Retina (tissue), 1 donor: ENCODE measurements at places on chromosomes 3 and 15.

- DNase-seq, result no peak
These were observed 72.7 kb upstream of the SNRK start for GRCh38 chr3:43213631-43214030.

- no peak for DNase-seq
These were observed 16.3 kb upstream of the TSPAN3 start for GRCh38 chr15:77087213-77087612.

GRCh38 chr3:49279376-49279775 is 2.3 kb upstream of the C3orf62 start:
- no peak for DNase-seq

DNA sequence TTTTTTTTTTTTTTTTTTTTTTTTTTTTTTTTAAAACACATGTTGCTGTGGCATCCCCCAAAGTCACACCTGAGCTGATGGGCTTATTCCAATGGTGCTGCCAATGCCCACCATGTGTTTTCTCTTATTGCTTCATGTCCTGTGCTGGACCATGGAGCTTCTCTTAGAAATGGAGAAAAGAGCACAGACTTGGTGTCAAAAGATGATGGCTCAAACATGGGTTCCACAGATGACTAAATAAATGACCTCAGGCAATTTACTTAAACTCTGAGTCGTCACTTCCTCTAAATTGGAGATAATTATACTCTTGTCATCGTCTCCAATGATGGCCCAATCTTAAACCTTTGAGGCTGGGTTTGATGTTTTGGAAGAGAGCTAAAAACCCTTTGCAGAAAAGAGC is 28.1 kb downstream of the CHST2 start:
- no peak for DNase-seq

- no peak for DNase-seq
These were observed 124.1 kb downstream of the GADL1 start for GRCh38 chr3:30770387-30770786.

GRCh38 chr15:60396560-60396957 is 1.2 kb downstream of the ANXA2 start:
- DNase-seq, result no peak

DNA sequence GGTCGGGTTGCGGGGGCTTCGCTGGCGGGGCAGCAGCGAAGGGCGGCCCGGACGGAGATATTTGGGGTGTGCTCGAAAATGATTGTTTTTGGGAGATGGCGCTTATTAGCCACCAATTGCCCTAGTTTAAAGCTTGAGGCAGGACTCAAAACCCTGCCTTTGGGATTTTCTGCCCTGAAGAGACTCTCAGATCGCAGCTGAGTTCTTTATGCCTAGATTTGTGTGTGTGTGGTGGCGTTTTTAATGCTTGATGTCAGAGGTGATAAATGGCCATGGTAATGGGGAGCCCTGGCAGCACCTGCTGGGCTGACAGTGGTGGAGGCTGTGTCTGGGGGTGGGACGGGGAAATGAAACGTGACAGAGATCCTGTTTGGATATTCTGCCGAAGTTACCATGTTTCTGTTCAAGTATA is 604 bp downstream of the KCTD6 start:
- peak; percentile 56 for DNase-seq

- DNase-seq, result peak; percentile 52
These were observed 318.5 kb upstream of the ARPP21 start for GRCh38 chr3:35320646-35321407.

DNA sequence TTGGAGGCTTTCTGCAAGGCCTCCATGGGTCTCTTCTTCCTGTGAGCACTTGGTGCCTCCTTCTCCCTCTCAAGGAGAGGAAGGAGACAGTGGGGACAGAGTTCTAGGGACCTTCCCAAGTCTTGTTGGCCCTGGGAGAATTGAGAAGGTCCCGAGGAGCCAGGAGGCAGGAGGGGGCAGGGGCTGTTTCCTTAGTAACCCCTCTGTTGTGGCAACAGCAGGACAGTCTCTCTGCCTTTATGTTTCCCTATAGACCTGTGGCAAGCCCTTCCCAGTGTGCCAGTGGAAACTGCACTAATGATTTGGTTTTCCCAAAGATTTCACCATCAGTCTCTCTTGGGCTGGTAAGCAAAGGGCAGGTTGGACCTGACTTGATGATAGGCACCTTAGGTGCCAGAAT is 87.8 kb upstream of the GALNT15 start:
- no peak for DNase-seq

DNA sequence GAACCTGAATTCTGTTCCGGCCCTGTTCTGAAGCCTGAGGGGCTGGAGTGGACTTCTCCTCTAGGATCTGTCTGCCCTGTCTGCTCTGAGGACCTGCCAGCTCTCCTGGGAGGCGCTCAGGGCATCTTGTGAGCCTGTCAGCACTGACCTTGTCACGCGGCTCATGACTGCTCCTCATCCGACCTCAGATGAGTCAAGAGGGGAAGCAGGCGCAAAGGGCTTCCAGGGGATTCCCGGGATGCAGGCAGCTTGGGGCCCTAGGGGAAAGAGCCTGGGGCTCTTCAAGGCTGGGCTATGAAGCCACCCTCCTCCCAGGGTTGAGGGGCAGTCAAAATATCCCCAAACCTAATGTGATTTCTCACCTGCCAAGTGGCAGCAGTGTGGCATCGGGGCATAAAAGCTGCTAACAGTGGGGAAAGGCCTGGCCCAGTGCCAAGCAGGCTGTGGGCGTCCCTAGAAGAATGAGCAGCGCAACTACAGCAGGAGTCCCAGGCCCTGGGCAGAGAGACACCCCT is 27.6 kb upstream of the ANKDD1A start:
- peak; percentile 66 for DNase-seq

DNA sequence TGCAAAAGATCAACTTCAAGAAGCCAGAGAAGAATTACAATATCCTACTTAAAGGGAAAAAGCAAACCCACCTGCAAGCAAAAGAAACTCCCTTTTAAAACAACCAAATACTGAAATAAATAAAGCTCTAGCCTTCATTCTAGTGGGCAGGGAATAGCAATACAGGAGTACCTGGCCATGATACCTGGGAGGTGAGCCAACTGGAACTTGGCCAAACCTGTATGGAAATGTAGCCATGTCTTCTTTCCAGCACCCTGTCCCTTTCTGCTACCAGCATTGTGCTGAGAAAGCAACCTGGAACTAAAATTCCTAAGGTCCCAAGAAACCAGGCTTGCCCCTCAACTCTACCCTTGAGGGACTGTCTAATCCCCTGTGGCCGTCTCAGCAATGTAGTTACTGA is 530.0 kb downstream of the EPHB1 start:
- DNase-seq, result no peak

- no peak for DNase-seq
These were observed 705.9 kb downstream of the PDCD6IP start for GRCh38 chr3:34504366-34504765.

GRCh38 chr15:61119556-61119955 is 109.5 kb downstream of the RORA start:
- DNase-seq, result no peak

- no peak for DNase-seq
These were observed 58.5 kb downstream of the GRIP2 start for GRCh38 chr3:14481646-14482036.

DNA sequence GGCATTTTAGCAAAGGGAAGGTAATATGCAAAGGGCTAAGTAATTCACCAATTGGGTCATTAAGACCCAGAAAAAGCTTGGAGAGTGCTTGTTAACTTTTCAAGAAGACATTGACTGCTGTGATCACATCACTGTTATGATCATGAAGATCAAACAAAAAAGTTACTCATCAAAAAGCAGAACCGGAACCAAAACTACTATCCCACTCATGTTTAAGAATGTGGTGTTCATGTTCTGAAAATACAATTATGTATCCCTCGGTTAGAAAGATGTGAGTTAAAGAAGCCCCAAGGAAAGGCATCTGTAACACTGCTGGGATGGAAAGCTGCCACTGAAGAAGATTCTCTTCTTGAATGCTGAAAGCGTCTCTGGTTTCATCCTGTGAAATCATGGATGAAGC is 32.6 kb downstream of the BBX start:
- DNase-seq, result no peak

- DNase-seq, result no peak
These were observed 6.6 kb upstream of the CCNL1 start for GRCh38 chr3:157166561-157166960.

DNA sequence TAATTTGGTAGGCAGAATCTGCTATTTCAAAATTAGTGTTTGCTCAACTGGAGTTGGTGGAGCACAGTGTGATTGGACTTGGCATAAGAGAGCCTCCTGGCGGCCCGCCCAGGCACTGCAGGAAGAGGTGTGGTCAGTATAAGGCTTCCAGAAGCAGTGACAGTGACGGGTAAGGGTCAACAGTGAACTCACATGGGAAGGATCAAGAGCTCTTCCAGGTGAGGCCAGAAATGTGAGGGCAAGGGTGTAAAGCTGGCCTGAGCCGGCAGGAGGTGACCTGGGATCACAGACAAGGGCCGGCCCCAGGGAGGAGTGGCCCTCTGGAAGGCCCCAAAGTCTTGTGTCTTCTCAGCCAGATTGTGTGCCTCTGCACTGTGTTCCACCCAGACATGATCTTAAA is 93.2 kb upstream of the RNF7 start:
- DNase-seq, result peak; percentile 29

- peak; percentile 29 for DNase-seq
These were observed 21.1 kb upstream of the ABTB1 start for GRCh38 chr3:127651516-127652172.

- DNase-seq, result no peak
These were observed 68.0 kb upstream of the ARL8B start for GRCh38 chr3:5054098-5054497.

GRCh38 chr15:77251662-77252061 is 168.2 kb downstream of the PEAK1 start:
- no peak for DNase-seq

DNA sequence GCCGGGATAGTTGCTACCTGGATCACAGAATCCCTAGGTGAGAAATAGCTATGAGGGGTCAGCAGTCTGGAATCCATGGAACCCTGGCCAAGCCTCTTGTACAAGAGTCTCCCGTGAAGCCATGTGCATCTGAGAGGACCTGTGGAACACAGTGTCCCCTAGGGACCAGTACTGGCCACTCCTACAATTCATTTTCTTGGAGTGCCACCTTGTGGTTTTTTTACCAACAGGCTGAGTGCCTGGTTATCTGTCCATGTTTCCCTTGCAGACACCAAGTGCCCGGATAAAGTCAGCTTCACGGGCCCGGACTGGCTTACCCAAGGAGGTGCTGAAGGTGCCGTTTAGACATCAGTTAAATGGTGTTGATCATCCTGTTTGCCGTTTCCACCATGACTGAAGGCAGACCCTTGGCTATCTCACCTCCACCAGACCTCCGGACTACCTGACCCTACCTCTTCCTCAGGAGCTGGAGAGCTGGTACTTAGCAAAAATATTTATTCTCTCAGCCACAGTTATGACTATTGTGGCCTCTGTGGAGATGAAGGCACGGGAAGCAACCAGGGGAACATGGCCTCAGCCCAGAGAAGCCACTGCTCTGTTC is 93.9 kb downstream of the RBPMS2 start:
- DNase-seq, result peak; percentile 70

GRCh38 chr3:110343376-110343775 is 728.2 kb upstream of the NECTIN3 start:
- no peak for DNase-seq

GRCh38 chr3:50807266-50807665 is 132.5 kb downstream of the DOCK3 start:
- no peak for DNase-seq

DNA sequence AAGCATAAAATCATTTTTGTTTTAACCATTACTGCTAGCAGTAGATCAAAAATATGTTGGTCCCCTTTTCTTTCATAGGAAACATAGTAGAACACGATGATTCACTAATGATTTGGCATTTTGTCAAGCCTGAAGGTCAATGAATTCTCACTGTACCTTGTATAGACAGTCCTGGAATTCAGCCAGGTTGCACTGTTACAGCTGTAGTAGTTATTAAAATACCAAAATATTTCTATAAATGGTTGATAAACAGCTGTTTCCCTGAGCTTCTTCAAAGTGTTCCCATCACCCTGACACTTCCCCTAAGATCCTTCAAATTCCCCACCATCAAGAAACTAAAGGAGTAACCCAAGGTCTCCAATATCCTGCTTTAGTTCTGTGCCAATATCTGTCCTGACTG is 200.9 kb downstream of the ATP8B4 start:
- DNase-seq, result no peak

GRCh38 chr15:71444032-71444810 is 328.9 kb downstream of the THSD4 start:
- no peak for DNase-seq

DNA sequence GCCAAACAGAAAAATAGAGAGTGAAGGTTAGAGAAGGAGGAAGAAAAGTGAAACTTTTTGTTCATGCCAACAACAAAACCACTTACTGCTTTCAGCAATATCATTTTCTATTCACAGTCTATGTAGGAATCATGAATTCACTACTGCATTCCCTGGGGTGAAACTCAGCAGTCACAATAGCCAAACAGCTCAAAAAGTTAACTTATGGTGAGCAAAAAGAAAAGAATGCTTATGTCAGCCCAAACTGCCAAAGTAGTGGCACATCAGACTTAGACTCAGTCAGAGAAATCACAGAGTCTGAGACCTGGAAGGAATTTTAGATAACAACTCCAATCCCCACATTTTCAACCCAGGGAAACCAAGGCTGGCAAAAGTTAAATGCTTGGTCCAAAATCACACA is 238.7 kb upstream of the TMCO5A start:
- DNase-seq, result peak; percentile 5

DNA sequence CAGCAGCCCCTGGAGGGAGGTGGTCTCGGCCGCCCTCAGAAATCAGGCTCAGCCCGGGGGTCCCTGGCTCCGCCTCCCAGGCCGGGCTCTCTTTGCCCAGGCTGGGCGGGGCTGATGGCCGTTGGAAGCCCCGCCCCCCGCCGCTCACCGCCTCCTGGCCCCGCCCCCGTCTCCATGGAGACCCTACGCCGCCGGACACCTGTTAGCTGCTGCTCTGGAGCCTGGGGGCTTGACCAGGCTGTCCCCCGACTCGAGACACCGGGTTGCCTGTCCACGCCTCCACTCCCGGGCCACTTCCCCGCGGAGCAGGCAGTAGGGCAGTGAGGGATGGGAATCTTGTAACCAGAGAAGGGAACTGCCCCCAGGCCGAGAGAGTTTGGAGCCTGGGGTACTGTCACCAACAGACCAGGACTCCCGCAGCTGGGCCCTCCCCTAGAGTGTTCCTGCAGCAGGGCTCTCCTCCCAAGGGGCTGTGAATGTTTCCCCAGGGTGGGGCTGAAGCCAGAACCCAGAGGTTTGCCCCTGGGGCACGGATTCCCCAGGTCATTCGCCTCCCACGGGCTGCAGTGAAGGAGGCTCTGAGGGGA is 27.8 kb upstream of the RPL32 start:
- peak; percentile 70 for DNase-seq

GRCh38 chr3:197428117-197428801 is 127.5 kb downstream of the BDH1 start:
- DNase-seq, result no peak

GRCh38 chr15:39084674-39085530 is 496.0 kb upstream of the THBS1 start:
- DNase-seq, result peak; percentile 14

DNA sequence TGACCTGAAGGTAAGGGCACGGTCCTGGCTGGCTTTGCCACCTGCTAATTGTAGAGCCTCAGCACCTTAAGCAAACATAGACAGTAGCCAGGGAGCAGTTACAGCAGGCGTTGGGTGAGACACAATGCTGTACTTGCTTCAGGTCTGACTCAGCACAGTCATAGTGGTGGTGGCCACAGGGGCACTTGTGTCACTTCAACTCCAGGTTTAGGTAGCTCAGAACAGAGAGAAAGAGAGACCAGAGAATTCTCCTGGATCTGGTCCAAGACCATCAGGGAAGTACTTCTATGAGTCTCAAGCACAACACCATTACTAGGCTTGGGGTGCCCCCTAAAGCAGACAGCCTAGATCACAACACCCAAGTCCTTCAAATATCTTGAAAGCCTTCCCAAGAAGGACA is 204.4 kb downstream of the OTOL1 start:
- no peak for DNase-seq
